ENCODE measurements at places on chromosomes 2 and 18.

DNA sequence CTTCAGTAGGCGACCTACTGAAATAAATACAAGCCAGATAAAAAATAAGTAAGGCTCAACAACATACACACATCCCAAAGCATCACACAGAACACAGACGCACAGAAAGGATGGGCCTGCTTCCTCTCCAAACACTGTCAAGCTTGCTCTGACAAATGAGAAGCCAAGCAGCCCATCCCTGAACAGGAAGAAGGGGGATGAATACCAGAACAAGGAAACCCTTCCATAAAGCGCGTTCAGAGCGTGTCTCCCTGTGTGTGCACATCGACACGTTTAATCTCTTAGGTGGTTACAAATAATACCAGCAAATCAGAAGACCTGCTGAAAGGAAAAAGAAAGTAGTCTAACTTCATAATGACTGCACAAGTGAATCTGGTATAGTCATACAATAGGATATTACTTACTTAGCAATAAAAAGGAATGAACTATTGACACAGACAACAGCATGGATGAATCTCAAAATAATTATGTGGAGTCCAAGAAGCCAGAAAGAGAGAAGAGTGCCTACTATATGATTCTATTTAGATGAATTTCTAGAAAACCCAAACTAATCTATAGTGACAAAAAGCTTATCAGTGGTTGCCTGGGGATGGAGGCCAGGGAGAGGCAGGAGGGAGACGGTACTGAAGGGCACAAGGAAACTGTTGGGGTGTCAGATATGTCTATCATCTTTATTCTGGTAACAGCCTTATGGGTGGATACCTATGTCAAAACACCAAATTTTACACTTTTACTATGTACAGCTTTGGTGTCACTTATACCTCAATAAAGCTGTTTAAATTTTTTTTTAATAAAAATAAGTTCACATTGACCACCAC is 26.8 kb downstream of the MBOAT2 start:
- DNase-seq = peak; percentile 53

DNA sequence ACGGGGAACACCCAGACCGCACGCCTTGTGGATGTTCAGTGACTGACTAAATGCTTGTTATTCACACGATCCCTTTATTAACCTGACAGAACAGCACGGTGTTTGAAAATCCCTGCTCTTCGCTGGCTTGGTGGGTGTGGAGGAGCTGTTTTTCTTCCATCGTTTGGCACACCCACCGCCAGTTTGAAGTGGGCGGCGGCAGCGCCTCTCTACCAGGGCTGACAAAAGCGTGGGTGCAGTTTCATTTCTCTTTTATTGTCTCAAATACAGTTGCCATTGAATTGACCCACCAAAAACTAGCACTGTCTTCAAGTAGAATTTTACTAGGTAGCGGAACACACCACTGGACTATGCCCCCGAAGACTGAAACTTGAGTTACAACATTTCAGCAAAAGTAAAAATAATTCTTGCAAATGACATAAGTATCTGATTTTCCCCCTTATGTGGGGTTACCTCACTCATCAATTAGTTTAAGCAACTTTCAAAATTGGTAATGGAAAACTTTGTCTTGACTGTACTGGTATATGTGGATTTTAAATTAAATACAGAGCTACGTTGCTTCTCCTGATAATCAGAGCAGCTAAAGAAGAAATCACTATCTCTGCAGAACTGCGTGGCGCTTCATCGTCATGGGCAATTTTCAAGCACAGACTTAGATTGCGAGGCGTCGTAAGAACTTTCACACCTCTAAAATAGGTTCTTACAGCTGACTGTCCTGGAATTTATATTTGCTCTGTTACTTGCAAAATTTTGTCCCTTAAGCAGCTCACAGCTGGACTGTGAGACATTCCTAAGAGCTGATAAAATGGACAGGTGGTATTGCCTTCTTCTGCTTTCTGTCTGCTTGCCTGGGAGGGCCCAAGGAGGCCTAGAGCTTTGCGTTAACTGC is 60.9 kb downstream of the LDLRAD4 start:
- no peak for DNase-seq

GRCh38 chr2:20212459-20212870 is 12.5 kb downstream of the SDC1 start:
- peak; percentile 65 for DNase-seq

DNA sequence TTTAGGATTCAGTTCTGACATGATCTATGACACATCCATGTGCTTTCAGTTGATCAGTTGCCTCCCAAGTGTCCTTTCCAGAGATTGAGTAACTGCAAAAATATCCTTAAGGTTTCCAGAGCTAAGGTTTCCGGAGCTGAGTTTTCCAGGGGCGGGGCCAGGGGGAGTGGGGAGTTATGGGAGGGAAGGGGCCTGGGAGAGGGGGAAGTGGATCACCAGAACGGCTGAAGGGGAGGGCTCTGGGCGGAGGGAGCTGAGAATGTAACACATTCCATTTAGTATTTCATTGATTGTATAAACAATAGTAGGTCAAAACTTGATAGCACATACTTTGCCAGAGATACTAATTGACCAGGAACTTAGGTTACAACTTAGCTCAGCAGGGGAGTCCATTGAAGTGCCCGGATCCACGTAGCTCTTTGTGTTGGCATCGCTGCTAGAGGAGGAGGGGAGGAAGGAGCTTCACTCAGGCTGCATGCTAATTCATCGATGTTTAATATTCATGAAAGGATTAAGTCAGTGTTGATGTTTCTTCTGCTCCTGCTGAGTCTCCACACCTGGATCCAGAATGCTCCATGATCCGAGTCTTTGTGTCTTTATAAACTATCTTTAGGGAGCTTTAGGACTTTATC is 289.8 kb downstream of the ALPK2 start:
- peak; percentile 32 for DNase-seq

DNA sequence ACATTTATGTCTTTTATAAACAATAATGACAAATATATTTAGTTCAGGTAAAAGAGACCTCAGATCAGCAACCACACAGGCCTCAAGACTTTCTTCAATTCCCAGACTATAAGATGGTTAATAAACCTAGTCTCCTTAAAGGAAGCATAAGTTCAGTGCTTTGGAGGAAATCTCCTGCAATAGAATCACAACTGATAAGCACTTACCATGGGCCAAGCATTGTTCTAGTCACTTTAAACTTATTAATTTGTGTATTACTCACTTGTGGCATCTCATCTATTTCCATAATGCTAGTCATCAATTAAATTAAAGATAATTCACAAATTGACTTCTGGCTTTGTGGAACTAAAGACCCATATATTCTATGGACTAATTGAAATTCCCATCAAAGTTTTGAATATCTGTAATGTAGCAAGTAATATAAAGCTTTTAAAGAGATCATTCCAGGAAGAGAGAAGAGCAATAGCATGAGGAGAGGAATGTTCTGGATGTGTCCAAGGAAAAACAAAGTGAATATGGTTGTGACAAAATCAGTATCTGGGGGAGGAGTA is 42.2 kb downstream of the COL3A1 start:
- peak; percentile 41 for DNase-seq

DNA sequence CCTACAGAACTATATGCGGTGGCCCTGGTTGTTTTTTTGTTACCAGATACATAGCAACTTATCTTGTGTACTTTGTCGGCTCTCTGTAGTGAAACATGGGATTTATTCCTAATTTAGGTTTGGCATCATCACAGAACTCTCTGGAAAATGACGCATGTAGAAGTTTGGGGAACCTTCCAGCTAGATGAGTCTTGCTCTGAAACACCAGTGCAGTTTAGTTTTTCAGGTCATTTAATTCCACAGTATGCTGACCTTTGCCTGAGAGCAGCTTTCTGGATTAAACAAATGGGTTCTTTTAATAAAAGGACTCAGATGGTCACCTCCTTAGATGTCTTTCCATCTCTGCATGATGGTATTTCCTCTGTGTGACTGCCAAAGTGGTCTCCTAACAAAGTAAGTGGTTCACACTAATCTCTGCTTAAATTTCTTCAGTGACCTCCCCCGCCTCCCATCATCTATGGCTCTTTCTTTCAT is 39.9 kb downstream of the MYO3B start:
- peak; percentile 34 for DNase-seq

GRCh38 chr18:33231474-33232317 is 208.8 kb downstream of the CCDC178 start:
- peak; percentile 76 for DNase-seq

DNA sequence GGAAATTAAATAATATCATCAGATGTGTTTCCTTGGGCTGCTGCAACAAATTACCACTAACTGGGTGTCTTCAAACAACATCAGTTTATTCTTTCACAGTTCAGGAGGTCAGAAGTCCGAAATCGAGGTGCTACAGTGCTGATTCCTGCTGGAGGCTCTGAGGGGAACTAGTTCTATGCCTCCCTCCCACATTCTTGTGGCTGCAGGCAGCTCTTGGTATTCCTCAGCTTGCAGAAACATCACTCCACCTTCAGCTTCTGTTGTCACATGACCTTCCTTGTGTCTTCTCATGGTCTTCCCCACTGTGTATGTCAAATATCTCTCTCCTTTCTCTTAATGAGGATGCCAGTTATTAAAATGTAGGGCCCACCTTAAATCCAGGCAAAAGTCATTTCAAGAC is 29.3 kb upstream of the DCC start:
- DNase-seq = no peak

GRCh38 chr2:55165626-55166025 is 66.5 kb downstream of the CLHC1 start:
- DNase-seq = no peak

DNA sequence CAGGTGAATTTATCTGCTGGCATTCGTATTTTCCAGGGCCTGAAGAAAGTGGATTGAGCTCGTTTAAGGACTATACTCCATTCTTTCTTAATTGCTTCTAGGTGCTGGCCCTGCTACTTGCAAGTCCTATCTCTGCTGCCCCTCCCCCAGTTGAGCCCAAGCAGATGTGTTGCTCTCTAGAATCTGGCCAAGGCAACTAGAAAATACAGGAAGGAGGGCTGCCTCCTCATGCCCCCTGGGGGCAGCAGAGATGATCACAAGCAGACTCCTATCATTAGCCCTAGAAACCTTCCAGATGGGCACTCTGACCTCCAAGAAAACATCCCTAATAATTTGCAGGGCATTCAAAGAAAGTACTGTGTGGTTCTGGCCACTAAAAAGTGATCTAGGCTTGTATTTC is 72.5 kb upstream of the CYP26B1 start:
- DNase-seq = no peak

GRCh38 chr2:113711851-113712250 is 44.6 kb downstream of the SLC35F5 start:
- DNase-seq = no peak

- peak; percentile 34 for DNase-seq
These were observed 66.8 kb downstream of the UXS1 start for GRCh38 chr2:106127282-106127771.

GRCh38 chr2:120669121-120669952 is 66.3 kb upstream of the GLI2 start:
- peak; percentile 73 for DNase-seq

DNA sequence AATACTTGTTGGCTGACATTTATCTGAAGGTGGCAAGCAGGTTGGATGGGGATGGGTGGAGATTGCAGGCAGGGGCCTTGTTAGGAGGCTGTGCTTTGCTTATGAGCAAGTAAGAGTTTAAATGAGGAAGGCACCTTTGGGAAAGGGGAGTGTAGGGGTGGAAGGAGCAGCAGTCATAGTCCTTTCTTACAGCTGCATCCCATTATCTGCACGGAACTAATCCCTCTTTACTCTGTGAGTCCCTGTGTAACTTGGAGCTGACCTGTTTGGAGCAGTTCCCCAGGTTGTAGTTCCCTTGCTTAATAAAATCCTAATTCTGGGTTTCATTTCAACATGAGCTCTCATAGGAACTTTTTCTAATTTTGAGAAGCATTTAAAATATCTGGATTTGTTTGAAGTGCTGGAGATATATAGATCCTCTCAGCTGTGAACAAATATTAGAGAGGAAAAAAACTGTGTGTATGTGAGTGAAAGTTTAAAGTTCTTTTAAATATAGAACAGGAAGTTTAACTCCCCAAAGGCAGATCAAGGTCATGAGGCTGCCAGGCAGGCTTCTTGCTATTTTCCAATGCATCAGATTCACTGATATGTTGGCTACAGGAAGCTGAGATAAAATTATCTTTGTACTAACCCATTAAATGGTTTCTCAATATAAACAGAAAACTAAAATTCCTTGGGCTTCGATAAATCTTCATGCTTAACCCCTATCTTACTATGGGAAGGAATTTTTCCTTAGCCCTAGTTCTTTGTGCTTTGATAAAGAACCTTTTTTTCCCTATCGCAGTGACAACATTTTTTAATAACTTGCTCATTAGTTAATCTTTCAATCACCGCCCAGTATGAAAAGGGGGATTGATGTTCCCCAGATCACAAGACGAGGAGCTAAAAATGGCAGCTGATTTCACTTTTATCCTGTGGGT is 104.6 kb upstream of the EML6 start:
- DNase-seq = no peak
